GM04504 (cell line): ENCODE measurements at places on chromosomes 6 and 20.

- no peak for DNase-seq
Measured at GRCh38 chr20:56748476-56749377, 119.6 kb downstream of the TFAP2C start.

DNA sequence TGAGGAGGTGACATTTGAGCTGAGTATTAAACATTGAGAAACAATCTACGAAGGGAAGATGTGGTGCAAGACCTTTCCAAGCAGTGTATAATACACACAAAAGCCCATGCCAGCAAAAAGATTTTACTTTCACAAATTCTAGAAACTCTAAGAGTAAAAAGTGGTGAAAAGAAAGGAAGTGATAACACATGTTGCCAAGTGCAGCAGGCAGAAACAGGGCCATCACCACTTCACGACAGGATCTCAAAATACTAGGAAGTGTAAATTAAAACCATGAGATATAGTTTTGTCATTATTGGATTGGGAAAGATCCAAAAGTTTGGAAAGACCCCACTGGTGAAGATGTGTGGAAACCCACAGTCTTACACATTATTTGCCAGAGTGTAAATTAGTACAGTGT, 1.7 kb upstream of the ENTPD6 start:
- DNase-seq: no peak

GRCh38 chr20:48695255-48695654, 132.5 kb downstream of the PREX1 start:
- no peak for DNase-seq

DNA sequence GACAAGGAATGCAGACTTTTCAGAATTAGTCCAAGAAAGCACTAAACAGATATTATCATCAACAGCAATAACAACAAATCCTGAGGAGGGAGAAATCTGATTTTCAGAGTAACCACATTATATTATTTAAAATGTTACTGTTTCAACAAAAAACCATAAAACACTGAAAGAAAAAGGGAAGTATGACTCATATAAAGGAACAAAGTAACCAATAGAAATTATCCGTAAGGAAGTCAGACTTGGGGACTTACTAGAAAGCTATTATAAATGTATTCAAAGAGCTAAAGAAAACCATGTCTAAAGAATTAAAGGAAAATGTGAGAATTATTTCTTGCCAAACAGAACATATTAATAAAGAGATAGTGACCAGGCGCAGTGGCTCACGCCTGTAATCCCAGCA, 98.1 kb downstream of the MYLK4 start:
- DNase-seq: no peak

GRCh38 chr20:15976047-15976736, 597.1 kb downstream of the KIF16B start:
- DNase-seq: no peak

GRCh38 chr6:94041945-94042709, 622.8 kb upstream of the EPHA7 start:
- DNase-seq: no peak

- no peak for DNase-seq
Measured at GRCh38 chr6:35449287-35449881, 2.8 kb upstream of the FANCE start.

DNA sequence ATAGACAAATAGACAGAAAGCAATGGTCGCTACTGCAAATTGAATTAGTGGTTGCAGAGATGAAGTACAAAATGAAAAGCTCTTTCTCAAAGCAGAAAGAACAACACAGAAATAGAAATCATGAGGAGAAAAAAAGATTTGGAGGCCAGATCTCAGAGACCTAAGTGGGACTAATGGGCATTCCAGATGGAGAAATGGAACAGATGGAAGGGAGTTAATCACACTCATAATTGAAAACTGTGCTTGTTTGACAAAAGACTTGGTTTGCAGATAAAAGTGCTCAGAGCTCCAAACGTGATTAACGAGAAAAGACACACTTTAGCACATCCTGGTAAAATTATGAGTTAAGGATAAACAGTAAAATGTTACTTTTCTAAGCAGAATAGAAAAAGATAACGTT, 58.1 kb upstream of the SNRPB2 start:
- DNase-seq: no peak

GRCh38 chr6:31945507-31946369, at the start of gene CFB:
CFB (plus strand) TSS chr6:31946095; CDS start chr6:31946222, 127 bp downstream.
- peak; percentile 75 for DNase-seq

DNA sequence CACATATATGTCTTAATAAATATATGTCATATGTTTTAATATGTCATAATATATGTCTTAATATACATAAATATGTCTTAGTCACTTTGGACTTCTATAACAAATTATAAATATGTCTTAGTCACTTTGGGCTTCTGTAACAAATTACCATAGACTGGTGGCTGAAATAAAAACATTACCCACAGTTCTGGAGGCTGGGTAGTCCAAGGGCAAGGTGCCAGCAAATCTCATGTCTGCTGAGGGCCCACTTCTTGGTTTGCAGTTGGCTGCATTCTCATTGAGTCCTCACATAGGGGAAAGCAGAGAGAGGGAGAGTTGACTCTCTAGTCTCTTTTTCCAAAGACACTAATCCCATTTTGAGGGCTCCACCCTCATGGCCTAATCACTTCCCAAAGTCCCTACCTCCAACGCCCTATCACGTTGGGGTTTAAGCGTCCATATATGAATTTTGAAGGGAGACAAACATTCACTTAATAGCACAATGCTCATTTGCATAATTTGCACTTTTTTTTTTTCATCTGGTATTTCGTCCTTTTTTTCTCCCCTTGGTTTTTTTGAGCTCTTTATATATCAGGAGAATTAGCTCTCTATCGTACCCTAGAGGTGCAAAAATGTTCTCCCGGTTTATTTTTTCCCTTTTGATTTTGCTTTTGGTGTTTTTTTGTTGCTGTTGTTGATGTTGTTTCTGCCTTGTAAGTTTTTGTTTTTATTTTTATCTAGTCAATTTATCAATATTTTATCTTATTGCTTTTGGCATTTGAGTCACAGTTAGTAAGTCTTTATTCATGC, 266.4 kb downstream of the PLCB1 start:
- no peak for DNase-seq

DNA sequence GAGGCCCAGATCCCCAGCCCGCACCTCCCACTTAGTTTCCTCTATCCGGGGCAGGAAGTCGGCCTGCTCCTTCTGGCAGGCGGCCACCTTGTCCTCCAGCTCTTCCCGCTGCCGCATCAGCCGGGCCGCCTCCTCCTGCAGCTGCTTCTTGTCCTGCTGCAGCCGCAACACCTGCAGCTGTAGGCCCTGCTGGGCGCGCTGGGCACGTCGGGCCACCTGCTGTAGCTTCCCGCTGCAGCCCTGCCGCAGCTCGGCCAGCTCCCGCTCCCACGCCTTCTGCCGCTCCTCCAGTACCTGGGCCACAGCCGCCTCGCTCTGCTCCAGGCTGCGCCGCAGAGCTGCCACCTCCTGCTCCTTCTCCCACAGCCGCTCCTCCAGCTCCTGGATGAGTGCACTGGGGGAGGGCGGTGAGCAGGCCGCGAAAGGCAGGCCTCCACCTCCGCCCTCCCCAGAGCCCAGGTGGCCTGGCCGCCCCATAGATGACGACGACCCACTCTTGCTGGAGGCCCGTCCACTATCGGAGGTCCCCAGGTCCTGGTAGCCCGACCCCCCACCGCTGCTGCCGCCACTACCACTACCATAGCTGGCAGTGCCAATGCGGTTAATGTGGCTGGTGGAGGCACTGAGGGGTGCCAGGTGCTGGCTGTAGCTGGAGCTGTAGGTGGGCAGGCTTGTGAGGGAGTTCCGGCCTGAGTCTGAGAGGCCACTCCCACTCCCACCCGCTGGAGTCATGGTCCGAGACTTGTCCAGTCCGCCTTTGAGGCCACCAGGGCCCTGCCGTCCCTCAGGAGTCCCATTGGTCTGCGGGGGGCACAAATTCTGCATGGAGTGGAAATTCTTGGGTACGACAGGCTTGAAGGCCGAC, 6.0 kb upstream of the FASTKD5 start:
- no peak for DNase-seq

GRCh38 chr6:21665392-21666200, 72.0 kb downstream of the SOX4 start:
- DNase-seq: no peak

- peak; percentile 87 for DNase-seq
Measured at GRCh38 chr6:13355043-13355945, 27.0 kb upstream of the TBC1D7 start.

DNA sequence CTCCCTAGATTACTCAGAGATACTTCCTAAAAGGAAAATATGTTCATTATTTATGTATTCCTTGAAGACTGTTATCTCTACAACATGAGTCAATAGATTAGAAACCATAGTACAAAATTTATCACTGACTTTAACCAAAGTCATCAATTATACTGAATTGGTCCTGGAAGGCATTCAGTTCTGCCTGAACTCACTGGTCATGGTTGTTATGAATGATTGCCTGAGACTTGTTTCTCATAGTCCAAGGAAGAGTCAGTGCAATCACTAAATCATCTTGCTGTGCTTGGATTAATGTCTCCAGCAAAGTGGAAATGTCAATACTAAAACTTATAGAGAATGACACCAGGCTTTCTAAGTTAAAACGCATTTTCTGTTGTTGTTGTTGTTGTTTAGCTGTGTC, 878.6 kb upstream of the MANEA start:
- DNase-seq: no peak

GRCh38 chr20:38607351-38607750, 5.7 kb downstream of the ARHGAP40 start:
- no peak for DNase-seq

DNA sequence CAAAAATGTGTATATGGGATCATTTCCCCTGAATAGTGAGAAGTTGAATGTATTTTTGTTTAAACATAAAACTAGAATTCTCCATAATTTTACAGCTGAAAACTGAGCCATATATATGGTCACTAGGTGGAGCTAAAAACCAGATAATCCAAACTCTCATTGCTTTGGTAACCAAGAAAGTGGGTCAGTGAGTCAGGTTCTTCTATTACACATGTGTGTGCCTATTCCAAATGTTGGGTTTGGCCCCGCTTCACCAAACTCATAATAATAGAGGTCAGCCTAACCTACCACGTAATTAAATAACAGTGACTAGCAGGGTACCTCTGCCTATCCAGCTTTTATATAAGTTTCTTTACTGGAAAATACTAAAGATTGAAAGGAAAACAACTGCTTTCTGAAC, 19.3 kb upstream of the RNGTT start:
- peak; percentile 62 for DNase-seq

DNA sequence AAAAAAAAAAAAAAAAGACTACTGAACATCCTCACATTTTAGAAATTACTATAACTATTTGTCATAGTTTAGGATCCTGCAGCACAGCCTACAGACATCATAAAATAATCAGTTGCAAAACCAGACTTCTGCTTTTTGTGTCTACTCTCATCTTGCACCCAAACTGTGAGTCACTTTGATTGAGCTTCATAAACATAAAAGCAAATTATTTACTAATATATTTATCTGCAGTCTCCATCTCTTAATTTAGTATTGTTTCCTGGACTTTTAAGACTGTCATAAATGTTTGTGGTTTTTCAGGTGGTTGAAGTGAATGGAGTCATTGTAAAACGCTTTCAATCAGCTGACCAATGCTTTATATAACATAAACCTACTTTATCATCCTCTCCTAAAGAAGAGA, 14.8 kb upstream of the CALHM6 start:
- no peak for DNase-seq

- DNase-seq: no peak
Measured at GRCh38 chr6:119447921-119448320, 98.4 kb upstream of the MAN1A1 start.

GRCh38 chr6:16236631-16237199, 1.7 kb upstream of the GMPR start:
- DNase-seq: no peak

DNA sequence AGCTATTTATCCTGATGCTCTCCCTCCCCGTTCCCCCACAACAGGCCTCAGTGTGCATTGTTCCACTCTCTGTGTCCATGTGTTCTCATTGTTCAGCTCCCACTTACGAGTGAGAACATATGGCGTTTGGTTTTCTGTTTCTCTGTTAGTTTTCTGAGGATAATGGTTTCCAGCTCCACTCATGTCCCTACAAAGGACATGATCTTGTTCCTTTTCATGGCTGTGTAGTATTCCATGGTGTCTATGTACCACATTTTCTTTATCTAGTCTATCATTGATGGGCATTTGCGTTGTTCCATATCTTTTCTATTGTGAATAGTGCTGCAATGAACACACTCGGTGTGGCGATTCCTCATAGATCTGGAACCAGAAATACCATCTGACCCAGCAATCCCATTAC, 225.9 kb upstream of the CDH4 start:
- DNase-seq: no peak

GRCh38 chr6:120511712-120512111, 822.6 kb downstream of the TBC1D32 start:
- no peak for DNase-seq

GRCh38 chr6:47250302-47250701, 59.4 kb downstream of the TNFRSF21 start:
- no peak for DNase-seq

GRCh38 chr6:160167604-160168399, 46.2 kb downstream of the SLC22A1 start:
- DNase-seq: no peak

DNA sequence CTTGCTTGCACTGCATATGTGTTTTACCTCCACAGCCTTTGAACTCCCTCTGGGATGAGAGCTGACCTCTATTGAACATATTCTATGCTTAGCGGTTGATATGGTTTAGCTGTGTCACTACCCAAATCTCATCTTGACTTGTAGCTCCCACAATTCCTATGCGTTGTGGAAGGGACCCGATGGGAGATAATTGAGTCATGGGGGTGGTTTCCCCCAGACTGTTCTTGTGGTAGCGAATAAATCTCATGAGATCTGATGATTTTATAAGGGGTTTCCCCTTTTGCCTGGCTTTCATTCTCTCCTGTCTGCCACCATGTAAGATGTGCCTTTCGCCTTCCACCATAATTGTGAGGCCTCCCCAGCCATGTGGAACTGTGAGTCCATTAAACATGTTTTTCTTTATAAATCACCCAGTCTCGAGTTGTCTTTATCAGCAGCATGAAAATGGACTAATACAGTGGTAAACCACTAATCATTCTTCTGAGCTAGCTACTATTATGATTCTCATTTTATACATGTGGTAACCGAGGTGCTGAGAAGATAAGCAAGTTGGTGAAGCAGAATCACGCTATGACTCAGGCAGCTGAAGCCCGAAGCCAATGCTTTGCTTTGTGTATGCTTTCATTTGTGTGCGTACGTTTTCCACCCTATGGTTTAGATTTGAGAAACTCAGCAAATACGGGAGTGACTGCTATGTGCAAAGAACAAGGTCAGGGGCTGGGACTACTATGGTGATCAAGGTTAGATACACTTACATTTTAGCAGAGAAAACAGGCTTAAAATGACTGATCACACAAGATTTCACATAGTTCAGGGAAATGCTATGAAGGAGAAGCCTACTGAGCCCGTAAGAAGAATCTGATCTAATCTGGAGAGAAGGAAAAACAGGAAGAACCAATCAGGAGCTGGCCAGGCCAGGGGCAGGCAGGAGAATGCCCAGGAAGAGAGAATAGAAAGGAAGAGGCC, 363.5 kb downstream of the ESR1 start:
- DNase-seq: no peak
